ENCODE measurements at places on chromosomes 5 and 9.

- DNase-seq, result no peak
These were observed 1497.9 kb downstream of the MAT2B start for GRCh38 chr5:165003283-165003682.

- DNase-seq, result no peak
These were observed 236.5 kb downstream of the PBX3 start for GRCh38 chr9:125983681-125984080.

GRCh38 chr9:89786655-89787054 is 181.8 kb downstream of the GADD45G start:
- no peak for DNase-seq

DNA sequence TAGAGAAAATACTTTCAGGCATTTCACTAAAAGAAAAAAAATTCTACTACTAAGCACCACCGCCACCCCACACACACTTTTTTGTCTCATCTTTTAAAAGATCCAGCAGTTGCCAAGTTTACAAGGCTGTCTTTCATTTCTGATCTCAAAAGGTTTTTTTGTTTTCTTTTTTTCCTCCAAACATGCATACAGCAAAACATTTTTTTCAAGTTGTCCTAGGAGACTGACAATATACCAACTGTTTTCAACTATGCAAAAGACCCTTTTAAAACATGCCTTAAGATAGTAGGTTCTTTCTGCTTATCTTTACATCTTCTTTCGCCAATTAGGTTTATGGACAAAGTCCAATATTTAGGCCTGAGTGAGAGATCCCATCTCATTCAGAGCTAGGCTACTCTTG is 65.2 kb downstream of the HMHB1 start:
- DNase-seq, result no peak

DNA sequence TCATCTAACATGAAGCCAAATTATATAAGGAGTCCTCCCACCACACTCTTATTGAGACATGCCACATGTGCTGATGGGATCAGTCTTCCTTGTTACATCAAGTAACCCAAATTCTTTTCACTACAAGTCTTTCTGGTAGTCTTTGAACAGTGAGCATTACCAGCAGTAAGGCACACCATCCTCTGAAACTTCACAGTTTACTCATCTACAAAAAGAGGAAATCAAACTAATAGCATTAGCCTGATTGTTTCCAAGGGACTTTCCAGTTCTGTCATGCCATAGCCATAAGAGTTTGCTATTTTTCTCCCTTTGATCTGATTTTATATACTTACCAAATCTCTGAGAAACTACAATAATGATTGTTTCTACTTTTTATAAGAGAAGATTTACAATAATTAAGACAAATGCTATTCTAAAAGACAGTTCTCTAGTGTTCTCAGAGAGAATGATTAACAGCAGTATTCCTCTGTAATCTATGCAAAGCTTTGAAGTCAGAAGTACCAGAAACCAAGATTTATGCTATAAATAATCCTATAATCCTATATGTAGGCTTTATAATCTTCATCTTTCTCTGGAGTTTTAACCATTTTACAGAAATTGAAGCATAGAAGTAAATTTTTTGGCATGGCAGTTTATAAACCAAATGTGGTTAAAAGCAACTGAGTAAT is 166.2 kb upstream of the ACO1 start:
- DNase-seq, result no peak

- DNase-seq, result no peak
These were observed 104.7 kb downstream of the GAS1 start for GRCh38 chr9:86842573-86842972.

DNA sequence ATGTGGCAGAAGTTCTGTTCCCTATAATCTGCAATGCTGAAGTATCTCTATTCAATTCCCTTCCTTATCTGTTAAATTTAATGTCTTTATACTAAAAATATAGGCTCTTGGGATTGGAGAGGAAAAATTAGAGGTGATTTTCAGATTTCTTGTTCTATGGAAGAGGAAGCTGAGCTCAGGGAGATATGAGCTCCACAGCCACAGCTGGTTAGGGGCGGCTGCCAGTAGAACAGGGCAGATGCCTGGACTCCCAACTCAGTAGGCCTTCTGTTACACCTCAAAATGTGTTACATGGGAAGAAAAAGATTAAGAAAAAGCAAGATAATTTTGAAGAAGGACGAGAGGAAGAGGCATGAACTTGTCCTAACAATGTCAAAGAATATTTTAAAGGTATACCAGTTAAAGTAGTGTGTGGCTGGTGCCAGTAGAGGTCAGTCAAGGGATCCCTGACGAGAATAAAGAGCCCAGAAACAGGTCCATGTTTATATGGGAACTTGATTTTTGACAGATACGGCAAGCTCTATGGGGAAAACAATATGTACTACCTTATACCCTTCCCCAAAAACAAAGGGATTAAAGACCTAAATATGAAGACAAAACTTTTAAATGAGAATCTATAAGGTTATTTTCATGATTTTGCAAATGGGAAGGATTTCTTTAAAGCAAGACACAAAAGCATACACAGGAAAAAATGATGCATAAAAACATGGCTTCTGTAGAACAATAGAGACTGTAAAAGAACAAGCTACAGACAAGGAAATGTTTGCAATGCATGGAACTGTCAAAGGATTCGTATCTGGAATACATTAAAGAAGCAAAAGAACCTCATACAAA is 28.7 kb downstream of the DNAJC21 start:
- DNase-seq, result no peak

DNA sequence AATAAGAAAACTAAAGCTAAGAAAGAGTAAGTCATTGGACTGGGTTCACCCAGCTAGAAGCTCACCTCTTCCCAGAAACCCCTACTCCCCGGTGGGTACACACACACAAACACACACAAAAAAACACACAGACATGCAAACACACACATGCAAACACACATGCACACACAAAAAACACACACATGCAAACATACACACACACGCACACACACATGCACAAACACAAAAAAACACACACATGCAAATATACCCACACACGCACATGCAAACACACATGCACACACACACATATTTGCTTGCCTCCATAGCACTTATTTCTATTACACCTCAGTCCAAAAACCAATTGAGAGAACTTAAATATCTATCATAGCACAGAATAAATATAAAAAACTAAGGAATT is 26.1 kb downstream of the RETREG1 start:
- DNase-seq, result no peak

GRCh38 chr9:120916588-120916987 is 10.0 kb downstream of the TRAF1 start:
- DNase-seq, result no peak

DNA sequence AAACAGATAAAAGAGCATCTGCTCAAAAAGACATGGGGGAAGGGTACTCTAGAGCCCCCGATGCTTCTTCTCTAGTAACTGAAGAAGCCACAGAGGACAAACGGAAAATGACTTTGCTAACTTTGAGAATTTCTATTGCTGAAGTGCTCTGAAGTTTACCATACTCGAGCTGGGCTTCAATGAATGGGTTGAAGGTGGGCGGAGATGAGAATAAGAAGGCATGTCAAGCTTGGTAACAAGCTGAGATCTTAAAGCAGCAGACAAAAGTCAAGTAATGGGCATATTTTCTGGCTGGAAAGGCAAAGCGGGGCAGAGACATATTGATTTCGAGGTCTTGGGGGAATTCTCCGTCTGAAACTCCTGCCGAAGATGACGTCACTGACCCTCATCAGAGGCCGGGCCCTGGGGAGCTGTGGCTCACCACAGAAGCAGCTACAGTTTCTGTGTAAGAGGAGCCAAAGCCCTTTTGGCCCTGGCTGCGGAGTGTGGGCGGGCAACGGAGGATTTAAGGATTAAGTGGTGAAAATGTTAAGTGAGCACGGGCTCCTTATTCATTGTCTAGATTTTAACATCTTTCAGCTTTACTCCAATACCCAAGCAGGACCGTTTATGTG is 115.8 kb upstream of the SLIT3 start:
- no peak for DNase-seq

DNA sequence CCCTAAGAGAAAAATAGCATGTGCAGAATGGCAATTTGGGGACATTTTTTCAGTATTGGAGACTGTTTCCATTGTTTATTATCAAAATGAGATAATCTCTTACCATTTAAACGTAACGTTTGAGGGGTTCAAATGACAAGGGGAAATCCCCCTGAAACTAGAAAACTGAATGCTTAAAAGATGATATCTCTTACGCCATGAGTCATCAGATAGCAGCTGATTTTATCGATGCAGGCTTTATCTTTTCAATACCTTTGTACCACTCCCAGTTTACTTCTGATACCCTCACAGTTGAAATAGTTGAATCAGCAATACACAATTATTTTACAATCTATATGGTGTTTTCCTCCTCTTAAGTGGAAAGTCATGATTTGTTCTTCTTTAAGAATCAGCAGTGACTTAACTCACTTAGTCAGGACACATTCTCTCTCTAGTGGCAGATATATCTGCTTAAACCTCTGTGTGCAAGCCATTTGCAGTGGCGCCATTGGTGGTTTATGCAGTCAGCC is 29.2 kb downstream of the OSMR start:
- no peak for DNase-seq

DNA sequence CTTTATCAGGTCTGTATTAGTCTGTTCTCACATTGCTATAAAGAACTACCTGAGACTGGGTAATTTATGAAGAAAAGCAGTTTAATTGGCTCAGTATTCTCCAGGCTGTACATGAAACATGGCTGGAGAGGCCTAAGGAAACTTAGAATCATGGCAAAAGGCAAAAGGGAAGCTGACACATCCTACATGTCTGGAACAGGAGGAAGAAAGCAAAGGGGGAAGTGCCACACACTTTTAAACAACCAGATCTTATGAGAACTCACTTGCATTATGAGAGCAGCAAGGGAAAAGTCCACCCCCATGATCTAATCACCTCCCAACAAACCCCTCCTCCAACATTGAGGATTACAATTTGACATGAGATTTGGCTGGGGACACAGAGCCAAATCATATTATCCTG is 132.1 kb downstream of the PCSK1 start:
- DNase-seq, result no peak

- DNase-seq, result no peak
These were observed 10.1 kb downstream of the ABCA2 start for GRCh38 chr9:137017791-137018497.

DNA sequence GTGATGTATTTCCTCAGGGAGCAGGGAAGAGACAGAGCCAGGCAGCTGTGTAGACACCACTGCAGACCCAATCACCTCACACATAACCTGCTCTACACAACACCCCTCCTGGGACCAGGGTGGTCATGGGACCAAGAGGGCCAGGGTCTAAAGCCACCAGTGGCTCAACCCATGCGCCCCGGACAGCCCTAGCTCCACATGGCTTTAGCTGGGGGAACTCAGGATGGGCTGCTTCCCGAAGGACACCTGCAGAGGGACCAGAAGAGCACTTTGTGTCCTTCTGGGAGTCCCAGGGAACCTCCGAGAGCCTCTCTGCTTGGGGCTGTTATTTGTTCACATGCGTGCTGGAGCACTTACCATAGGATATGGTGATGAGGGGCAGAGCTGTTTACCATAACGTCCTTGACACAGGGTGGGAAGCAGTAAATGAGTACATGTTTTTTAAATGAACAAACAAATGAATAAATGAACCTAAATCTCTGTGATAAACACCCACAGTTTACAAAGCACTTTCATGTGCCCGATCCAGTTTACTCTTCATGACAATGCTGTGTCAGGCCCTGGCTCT is 12.3 kb downstream of the SEPTIN8 start:
- DNase-seq, result no peak

- DNase-seq, result no peak
These were observed 110.5 kb upstream of the CD180 start for GRCh38 chr5:67306965-67307607.

DNA sequence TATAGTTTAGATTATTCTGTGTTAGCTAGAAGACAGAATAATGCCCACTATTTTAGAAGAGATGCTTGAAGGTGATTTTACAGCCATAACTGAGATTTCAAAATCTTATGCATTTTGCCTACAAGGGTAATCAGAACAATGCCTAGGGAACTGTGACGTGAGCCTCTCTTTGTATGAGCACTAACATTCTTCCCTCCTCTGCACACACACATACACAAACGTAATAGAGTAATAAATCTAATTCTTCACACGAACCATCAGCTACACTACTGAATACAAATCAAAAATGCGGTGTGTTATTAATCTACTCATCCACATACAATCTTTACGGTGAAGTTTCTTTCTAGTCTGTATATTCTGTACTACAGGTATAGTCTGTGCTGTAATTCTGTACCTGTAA is 227.8 kb downstream of the PLK2 start:
- no peak for DNase-seq

GRCh38 chr9:4159696-4160095 is 140.2 kb downstream of the GLIS3 start:
- DNase-seq, result no peak

- peak; percentile 27 for DNase-seq
These were observed 423.8 kb downstream of the SPOCK1 start for GRCh38 chr5:137075163-137075970.

- DNase-seq, result no peak
These were observed 249.6 kb upstream of the EDIL3 start for GRCh38 chr5:84634256-84634655.

DNA sequence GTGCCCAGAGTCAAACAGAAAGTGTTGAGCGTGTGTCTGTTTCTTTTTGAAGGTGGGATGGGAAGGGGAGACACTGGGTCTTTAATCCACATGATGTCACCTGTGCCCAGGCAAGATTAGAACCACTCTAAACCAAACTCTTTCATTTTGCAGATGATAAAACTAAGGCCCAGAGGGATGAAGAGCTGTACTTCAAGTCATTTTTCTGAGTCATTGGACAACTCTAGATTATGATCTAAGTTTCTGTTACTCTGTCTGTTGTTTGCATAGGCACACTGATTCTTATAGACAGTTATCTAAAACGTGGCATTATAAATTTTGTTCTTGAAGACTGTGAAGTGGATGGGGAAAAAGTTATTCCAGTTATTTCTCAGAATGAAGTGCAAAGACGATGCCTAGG is 48.8 kb downstream of the MAST4 start:
- no peak for DNase-seq

DNA sequence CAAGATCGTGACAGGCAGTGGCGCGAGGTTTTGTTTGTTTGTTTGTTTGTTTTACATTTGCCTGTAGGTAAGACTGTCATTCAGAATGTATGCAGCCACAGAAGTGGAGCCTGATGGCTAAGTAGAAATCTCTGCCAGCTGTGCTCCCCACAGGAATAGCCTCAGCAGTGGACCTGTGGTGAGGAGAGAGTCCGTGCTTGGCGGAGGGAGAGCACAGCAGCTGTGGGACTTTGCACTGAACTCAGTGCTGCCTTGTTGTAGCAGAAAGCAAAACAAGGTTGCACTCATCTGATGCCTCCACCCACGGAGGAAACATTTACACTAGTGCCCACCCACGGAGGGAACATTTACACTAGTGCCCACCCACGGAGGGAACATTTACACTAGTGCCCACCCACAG is 4.4 kb upstream of the ZNF782 start:
- DNase-seq, result no peak

All from activated naive CD8-positive, alpha-beta T cell treated with anti-CD3 and anti-CD28 coated beads, Interleukin-2, amount 50 U/mL, for 24 hours (primary cell).